Stimulated activated naive CD8-positive, alpha-beta T cell treated with anti-CD3 and anti-CD28 coated beads, Interleukin-15, Interleukin-2, amounts not matched to agents 100 U/mL and 50 U/mL, for 24 hours (primary cell): ENCODE measurements at places on chromosomes 4 and X.

GRCh38 chr4:73103799-73104503, 34.4 kb upstream of the COX18 start:
- DNase-seq = no peak

DNA sequence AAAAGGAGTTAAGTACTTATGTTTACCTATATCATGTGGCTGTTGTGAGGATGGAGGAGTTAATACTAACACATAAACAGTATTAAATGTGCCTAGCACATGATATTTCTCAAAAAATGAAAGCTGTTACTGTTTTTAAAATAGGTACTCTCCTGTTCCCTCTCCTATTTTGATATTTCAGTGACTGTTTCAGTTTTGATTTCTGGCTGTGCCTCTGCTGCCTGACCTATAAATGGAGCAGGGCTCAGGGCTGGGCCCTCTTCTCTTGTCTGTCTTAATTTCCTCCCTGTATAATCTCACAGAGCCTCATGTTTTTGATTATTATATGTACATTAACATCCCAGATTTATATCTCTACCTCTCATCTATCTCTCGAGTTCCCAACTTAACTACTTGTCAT, 93.3 kb downstream of the UGT8 start:
- DNase-seq = no peak

DNA sequence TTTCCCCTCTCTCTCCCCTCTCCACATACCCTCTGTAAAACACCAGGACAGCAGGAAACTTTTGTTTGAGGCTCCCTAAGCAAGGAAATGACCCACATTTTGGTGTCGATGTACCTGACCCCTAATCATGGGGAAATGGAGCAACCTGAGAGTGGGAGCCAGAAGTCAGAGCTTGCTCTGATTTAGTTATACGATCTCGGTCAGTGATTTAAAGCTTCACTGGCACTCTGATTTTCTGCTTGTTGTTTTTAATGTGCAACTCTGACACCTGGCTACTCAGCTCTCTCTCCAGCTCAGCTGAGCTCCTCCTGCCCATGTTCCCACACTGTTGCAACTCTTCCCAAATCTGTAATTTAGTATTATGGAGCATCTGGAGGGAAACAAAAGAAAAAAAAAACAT, 408.6 kb downstream of the ADAM29 start:
- DNase-seq = no peak

DNA sequence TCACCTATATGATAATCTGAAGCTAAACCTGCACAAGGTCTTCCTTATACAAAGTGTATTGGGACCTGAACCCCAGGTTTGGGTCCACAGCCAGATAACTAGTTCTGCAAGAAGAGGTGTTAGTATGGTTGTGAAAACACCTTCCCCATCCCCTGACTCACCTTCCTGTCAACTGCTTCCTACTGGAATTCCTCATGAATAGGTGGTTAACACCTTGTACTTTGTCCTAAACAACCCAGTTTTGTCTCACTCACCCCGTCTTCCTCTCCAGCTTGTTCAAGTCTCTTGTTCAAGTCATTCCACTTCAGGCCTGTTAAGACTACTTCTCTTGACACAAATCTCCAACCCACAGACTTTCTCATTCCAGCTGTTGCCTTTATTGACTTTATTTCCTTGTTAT, 45.5 kb downstream of the CCNG2 start:
- DNase-seq = no peak

DNA sequence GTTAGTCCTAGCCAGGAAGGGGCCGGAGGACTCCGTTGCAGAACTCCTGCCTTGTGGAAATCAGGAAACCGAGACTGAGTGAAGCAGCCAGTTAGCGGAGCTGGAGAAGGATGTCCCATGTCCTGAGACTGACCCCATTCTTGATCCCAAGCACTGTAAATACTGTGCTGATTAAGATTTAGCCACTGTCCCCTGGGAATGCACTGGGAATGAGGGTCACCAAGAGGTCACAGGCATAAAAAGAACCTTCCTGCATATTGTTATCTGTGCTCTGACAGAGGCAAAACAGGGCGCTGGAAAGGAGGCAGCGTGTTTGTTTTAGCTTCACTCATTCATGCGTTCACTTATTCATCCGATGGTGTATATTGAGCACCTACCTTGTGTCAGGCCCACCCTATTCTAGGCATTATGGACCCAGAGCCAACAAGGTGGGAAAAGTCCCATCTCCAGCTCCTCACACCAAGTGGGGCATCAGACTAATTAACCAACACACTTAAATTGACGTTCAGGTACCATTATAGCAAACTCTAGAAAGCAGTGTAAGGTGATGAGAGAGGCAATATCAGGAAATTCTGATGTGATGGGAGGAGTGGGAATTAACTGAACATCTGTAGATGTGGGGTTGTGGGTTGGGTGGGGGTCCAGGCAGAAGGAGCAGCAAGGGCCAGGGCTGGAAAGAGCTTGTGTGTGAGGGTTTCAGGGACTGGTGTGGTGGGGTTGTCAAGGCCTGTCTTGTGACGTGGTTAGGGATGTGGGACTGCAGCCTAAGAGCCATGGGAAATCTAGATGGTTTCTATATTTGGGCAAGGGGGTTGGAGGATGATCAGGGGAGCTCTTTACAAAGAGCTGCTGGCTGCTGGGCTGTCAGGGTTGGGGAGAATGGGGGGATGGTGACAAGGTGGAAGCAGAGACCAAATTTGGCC, 10.6 kb upstream of the SLC2A9 start:
- DNase-seq = no peak

DNA sequence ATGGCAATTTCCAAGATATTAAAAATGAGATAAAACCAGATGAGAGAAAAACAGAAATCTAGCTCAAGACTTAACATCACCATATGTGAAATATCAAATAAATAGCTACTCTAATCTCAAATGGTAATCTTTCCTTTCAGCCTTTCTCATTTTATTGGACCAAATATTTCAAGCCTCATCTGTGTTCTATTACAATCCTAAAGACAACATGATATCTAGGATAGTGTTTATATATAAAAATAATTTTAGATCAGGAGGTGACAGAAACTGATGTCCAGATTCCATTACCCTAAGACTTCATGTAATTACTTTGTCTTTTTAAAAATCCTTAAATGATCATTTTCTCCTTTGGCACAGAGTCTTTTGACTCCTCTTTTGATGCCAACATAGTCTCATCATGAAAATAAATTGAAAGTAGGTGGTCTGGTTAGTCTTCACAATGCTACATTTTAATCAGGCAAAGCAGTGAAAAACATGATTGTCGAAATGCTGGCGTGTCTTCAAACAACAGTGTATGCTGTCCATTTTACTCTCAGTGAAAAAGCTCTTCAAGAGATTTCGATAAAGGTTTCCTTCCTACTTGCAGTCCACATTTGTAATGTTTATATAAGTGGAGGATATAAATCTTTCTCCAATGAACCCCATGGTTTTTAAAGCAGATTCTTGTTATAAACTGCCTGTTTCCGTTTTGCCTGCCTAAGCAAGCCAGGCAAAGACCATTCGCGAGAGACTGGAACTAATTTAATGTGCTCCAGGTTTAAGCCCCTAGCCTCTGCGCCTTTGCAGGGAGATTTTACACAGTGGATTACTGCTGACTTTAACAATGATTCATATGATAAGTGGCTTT, 169.8 kb downstream of the SCFD2 start:
- DNase-seq = no peak

- DNase-seq = no peak
These were observed 188.1 kb upstream of the SFRP2 start for GRCh38 chr4:153976954-153977353.

DNA sequence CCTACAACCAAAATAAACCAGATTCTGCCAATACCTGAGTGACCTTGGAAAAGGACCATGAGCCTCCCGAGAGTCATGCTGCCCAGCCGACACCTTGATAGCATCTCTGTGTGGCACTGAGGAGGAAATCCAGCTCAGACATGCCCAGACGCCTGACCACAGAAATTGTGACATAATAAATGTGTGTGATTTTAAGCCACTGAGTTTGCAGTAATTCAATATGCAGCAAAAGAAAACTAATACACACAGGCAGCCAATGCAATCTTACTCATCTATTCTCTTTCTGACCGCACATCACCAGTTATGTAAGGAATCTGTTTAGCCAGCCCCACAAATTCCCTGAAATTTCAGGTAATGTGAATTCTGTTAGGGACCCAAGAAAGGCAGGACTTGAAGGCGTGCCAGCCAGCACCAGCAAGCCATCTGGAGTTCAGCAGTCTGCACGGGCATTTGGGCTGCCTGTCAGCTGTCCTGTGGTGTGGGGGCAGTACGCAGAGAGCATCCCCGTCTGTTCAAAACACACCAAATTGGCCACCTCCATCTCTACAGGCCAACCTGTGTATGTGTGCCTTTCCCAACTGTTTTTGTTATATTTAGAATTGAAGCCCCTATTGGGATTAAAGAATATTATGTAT, 176.4 kb downstream of the NLGN4X start:
- DNase-seq = no peak

DNA sequence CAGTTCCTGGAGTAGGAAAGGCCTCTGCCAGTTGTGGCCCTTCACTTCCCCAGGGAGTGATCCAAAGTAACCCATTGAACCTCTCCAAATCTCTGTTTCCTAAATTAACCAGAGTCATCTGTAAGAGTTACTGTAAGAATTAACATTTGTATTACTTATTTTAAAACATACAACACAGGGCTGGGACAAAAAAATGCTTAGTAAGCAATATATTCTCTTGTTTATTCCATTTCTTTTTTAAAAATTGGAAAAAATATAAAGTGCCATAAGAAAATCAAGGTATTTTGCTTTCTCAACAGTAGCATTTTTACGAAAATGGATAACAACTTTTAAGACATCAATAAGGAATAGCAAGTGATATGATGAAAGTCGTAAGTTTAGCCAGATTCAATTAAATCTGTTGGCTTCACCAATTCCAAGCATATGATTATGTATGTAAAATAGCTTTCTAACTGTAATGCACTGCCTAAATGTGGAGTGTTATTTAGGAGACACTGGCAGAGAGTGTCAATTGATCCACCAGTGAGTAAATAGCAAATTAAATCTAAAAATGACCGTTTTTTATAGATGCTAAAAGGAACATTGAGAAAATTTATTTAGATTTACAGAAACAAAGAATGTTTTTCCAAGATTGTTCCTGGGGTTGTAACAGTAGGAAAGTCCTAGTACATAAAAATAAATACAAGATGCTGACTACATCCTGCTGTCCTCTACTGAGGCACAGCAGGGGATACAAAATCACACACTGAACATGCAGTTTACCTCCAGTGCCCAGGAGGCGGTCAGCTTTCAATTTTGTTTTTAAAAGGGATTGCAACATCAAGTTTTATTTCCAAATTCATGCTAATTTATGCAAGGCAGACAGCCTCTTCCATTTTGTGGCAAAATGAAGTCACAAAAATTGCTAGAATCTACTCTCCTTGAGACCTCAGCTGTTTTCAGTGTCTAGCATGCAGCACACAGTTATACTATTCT, 53.7 kb downstream of the GPM6A start:
- DNase-seq = no peak

DNA sequence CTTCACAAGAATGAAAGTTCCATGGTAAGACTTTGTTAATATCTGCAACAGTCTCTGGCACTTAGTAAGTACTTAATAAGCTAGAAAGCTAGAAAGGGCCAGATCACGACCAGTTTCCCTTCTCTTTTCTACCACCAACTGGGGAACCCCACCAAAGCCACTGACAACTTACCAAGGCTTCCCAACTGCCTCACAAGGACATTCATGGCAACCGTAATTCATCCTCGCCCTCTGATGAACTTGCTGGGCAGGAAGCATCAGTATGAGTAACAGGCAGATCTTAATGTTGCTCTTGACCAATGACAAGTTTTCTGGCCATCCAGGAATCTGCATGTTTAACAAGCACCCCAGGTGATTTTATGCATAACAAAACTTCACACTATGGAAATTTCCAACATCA, 23.2 kb upstream of the ZCCHC13 start:
- DNase-seq = no peak

DNA sequence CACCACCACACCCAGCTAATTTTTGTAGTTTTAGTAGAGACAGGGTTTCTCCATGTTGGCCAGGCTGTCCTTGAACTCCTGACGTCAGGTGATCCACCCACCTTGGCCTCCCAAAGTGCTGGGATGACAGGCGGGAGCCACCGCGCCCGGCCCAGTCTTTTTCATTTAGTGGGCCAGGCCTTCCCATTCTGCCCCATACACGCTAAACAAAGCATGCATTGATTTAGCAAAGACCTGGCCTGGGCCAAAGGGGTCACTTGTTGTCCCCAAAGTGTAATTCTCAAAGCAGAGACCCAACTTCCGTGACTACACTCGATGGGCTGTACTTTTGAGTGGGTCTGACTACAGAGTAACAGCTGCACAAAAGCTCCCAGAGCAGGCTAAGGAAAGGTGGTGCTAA, 29.2 kb downstream of the CNGA2 start:
- no peak for DNase-seq

- DNase-seq = no peak
These were observed 26.5 kb downstream of the RELL1 start for GRCh38 chr4:37659696-37660095.

DNA sequence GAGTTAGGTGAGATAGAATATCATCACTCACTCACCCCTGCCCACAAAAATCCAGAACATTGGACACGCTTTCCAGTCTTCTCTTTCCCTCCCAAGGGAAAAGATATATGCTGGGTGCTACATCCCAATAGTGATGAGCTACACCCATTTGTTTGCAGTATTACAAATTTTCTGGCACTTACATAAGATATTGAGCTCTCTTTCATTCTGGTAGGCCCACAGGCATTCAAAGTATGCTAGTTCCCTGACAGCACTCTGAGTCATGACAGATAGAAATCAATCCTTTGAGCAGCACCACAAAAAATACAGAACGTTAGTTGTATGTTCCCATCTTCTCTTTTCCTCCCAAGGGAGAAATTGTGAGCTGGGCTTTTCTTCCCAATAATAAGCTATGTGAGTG, 477.6 kb upstream of the GRID2 start:
- DNase-seq = no peak

GRCh38 chrX:131746491-131746968, 202.7 kb downstream of the OR13H1 start:
- no peak for DNase-seq

GRCh38 chrX:20527558-20528011, 260.9 kb upstream of the RPS6KA3 start:
- DNase-seq = no peak

DNA sequence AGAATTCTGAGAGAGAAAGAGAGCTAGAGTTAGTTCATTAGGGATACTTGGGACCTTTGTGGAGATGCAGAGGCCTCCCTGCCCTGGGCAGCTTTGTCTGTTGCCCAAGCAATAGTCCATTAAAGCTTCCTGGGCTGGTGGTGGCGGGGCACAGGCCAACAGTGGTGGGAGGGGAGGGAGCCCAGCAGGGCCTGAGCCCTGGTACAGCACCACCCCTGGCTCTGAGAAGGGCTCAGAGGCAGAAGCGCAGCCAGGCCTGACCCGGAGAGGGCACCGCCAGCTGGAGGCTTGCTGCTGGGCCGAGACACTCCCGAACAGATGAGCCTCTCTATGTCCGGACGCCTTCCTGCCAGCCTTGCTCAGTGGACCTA, 65.3 kb downstream of the EFNB1 start:
- DNase-seq = no peak

GRCh38 chr4:120078216-120078615, 11.6 kb upstream of the MAD2L1 start:
- DNase-seq = no peak
